ENCODE measurements at places on chromosomes 3 and 15.

DNA sequence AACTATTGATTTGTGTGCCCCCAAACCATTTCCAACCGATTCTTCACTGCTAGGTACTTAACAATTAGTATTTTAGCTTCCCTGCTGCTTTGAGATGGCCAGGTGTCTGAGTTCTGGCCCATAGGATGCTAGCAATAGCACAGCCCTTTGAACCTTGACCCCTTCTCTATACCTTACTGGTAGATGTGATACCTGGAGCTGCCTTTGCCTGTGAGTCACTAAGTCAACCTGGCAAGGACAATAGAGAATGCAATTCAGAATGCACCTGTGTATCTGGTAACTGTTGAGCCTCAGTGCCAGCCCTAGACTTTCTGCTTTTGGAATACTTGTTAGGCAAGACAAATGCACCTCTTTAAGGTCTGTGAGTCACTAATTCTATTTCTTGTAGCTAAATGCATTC lies 467.4 kb downstream of the GRM7 start:
- DNase-seq = no peak

DNA sequence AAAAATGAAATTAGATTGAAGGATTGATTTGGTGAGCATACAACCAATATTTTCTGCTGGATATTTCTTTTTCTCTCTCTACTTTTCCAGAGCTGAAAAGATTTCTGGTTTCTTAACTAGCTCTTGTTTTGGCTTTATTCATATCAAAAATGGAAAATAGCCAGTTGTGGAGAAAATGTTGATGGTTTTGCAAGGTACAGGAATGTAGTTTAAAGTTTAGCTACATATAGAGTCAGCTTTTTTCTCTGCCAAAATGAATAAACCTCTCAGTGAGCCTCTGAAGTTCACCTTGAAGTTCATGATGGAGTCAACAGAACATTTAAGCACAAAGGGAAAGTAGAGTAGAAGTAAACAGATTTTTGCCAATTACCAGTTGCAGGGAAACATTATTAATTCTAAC lies 720.5 kb upstream of the ALCAM start:
- DNase-seq = no peak

- no peak for DNase-seq
These were observed 91.3 kb upstream of the SLC4A7 start for GRCh38 chr3:27575499-27575898.

GRCh38 chr3:25856902-25857518 lies 67.1 kb downstream of the OXSM start:
- no peak for DNase-seq

DNA sequence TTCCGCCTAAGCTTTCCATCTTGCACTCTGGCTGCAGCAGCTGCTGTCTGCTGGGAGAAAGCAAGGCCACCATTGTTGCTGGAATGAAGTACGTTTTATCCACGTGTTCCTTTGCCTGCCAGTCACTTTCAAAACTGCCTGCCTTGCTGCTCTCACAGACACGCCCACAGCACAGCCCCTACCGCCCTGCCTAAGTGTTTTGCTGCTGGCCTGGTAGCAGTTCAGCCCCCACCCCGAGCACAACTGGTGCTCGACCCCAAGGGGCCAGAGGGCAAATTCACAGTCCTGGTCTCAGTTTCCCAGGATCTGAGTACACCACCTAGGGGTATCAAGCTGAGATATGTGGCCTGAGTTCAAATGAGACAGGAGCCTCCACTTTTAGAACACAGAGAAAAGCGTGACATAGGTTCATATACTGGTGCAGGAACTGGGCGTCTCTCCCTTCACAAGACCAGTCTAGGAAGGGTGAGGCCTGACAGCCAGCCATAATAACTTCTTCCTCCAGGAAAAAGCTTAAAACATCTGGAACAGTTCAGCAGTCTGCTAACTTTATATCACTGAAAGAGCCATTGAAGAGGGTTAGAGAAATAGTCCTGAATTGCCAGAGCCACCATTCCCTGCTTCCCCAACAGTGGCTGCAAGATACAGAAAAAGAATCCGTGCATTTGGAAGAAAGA lies 1012.3 kb downstream of the ZPLD1 start:
- no peak for DNase-seq

DNA sequence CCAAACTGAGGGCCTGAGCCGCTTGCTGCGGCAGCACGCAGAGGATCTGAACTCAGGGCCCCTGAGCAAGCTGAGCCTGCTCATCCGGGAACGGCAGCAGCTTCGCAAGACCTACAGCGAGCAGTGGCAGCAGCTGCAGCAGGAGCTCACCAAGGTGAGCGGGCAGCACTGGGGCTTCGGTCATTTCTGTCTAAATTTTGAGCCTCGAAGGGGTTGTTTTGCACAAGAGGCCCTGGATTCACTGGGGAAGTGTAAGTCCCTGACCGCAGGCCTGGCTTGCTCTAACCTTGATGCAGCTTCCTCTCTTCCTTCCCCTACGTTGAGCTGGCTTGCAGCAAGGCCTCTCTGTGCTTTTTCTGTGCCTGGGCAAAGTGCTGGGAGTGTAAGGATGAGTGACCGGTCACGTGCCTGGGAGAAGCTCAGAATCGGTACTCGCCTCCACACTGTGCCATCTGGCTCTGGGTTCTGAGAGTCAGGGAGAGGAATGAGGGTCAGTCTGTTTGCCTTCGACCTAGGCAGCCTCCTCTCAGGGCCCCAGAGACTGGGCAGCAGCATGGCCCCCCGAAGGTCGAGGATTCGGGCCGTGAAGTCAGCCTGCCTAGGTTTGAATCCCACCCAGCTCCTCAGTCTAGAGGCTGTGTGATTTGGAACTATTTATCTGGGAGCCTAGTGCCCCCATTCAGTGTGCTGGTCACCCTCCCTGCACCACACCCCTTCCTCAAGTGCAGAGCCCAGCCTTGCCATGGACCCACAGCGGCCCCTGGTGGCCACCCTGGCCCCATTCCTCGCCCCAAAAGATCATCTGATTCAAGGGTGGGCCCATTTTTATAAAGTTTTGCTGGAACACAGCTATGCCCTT lies 1.4 kb downstream of the FES start:
- peak; percentile 64 for DNase-seq

Data from stimulated activated CD8-positive, alpha-beta memory T cell treated with anti-CD3 and anti-CD28 coated beads, Interleukin-4, amount 100 ng/mL, for 4 hours (primary cell).